GOT3 (cell line): ENCODE measurements at places on chromosomes 3 and 15.

DNA sequence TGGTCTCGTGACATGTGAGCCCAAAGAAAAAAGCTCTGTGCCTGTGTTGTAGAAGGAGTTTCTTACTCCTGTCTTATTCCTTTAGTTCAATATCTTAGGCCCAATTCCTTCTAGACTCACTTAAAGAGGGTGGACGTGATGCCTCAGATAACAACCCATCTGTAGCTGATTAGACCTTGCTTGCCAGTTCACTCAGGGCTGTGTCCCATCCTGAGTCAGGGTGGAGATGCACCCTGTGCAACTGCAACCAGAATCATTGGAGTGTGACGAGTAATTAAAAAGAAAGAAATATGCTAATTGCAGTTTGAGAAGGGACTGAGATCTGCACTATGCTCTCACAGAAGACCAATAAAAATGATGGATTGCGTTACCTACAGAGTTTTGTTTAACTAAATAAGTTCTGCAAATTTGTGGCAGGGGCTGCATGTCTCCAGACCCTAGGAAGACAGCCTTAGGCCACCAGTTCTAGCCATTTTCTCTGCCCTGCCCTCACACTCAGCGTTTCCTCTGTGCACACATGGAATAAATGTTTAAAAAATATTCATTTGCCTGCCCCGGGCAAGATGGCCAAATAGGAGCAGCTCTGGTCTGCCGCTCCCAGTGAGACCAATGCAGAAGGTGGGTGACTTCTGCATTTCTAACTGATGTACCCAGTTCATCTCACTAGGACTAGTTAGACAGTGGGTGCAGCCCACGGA is 83.0 kb downstream of the MOBP start:
- no peak for DNase-seq

- DNase-seq, result no peak
These were observed 117.5 kb downstream of the EDEM1 start for GRCh38 chr3:5304789-5305683.

- no peak for DNase-seq
These were observed at the start of gene EIF4E3 for GRCh38 chr3:71725271-71725991. Gene EIF4E3 (minus strand): TSS chr3:71725402. CDS start chr3:71725367, 35 bp downstream.

GRCh38 chr15:98155356-98155755 is 194.9 kb downstream of the ARRDC4 start:
- no peak for DNase-seq

- no peak for DNase-seq
These were observed 123.2 kb downstream of the MAGI1 start for GRCh38 chr3:65915477-65915876.

DNA sequence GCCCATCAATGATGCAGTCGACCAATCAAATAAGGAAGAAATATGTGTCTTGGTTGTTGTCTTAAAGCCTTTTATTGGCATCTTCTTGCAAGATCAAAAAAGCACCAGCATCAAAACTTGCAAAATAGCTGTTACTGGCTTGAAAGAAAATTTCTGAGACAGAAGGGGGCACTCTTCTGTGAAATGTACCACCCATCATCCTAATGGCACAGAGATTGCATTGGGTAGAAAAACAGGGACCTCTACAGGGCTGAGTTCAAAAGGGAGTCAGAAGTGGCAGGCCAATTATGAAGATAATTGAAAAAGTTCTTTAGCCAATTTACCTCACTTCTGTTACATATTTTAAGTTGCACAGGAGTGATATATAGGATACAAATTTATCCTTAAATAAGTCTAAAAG is 122.3 kb upstream of the GPR149 start:
- no peak for DNase-seq

- no peak for DNase-seq
These were observed 455.4 kb downstream of the RAP2B start for GRCh38 chr3:153617463-153617862.

DNA sequence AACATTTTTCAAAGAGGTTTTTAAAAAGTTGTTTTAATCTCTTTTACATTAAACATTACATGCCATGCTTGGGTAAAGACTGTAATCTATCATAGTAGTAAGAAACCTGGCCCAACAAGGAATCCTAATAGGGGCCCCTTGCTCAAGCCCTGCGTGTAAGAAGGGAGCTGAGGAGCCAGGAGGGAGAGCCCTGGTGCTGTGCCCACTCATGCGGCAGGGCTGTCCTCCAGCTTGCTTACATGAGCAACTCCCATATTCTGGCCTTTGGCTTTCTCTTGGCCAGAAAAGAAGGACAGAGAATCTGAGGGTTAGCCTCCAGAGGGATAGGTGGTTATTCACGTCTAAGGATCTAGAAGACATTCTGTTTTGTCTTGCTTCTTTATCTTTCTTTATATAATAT is 49.8 kb downstream of the KBTBD12 start:
- DNase-seq, result no peak

DNA sequence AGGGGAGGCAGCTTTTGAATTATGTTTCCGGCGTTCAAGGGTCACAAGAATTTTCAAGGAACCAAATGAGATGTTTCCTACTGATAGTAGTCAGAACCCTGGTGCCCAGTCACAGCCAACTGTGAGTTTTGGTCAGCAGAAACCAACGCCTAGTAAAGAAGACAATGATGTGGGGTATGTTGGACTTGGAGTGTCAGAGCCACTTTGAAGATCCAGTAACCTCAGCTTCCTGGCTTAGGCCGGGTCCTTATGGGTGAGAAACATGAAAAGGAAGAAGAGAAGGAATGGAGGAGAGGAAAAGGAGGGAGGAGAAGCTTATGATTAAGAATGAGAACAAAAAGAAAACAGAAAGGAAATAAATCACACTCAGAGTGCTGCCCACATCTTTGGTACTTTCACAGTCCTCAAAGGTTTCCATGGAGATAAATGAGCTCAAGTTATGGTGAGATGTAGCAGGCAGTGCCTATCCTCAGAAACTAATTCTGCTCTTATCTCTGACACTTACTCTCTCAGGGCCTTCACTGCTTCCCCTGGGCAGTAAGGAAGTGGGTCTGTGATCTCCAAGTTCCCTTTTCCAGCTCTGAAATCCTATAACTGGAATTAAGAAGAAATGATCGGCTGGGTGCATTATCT is 2.0 kb upstream of the MCF2L2 start:
- no peak for DNase-seq

DNA sequence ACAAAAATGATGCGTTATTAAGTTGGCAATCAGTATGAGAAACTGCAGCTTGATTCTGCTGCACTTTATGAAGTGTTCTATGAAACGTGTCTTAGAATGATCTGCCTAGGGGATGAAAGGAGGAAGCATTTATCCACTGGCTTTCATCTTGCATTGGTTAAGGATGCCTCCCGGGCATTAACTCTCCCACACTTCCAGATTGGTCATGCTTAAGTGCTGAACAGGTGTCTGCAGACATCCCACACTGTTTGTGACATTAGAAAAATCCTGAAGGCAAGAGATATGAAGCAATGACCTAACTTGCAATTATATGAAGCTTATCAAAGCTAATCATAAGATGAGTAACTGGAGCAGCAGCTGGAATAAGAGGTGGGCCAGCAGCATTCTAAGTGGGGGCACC is 437.3 kb downstream of the NSUN3 start:
- no peak for DNase-seq

DNA sequence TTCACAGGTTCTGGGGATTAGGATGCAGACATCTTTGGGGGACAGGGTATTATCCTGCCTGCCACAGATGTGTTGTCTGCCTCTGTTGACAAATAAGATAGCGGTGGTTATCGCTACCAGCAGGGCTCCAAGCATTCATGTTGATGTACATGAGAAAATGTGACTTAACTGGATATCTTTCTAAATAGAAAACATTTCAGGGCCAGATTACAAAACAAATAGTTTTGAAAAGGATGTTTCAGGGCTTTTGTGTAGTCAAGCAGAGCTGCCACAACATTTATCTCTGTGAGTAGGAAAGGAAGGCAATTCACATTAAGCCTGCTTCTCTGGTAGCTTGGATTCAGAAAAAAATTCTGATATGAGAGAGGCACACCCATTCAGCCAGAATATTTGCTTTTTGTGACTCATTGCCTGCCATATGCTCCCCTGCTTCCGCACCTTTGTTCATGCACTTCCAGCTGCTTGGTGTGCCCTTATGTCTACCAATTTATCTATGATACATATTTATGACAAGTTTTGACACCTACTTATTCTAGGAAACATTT is 22.8 kb downstream of the PLS1 start:
- no peak for DNase-seq

GRCh38 chr3:86634361-86634760 is 356.6 kb downstream of the VGLL3 start:
- no peak for DNase-seq

DNA sequence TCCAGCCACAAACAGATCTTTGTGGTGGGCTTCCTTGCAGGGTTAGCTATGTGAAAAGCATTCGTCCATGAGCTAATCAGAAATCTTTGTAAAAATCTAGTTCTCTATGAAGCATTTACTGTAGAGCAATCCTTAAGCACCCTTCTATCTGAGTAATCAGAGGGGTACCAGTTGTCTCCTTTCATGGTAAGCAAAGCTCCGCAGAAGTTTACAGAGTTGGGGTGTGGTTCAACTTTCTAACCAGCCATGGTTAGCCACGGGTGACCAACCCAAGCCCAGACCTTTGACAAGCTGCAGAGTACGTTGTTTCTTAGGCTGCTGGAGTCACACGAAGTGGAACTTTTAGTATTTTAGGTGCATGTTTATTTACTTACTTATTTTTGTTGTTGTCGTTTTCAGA is 77.4 kb downstream of the FLNB start:
- no peak for DNase-seq

GRCh38 chr15:52527911-52528563 is 643 bp downstream of the MYO5A start:
- DNase-seq, result no peak

- DNase-seq, result no peak
These were observed 35.4 kb downstream of the SCN5A start for GRCh38 chr3:38614091-38614490.

- no peak for DNase-seq
These were observed 106.6 kb downstream of the FOXP1 start for GRCh38 chr3:71476950-71477349.

- no peak for DNase-seq
These were observed 17.4 kb downstream of the SH3BP5 start for GRCh38 chr3:15315003-15315402.

GRCh38 chr3:20700714-20701113 is 514.7 kb upstream of the SGO1 start:
- DNase-seq, result no peak

GRCh38 chr3:132318451-132318850 is 1.2 kb downstream of the ACP3 start:
- no peak for DNase-seq

DNA sequence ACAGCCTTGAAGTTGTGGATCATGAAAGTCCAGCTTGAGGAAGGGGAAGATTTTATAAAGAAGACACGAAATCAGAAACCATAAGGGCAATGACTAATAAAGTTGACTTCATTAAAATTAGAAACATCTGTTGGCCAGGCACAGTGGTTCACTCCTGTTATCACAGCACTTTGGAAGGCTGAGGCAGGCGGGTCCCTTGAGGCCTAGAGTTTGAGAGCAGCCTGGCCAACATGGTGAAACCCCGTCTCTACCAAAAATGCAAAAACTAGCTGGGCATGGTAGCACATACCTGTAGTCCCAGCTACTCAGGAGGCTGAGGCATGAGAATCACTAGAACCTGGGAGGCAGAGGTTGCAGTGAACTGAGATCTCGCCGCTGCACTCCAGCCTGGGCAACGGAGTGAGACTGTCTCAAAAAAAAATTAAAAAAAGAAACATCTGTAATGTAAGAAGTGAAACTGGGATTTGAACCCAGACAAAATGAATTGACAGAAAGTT is 7.9 kb upstream of the UBXN7 start:
- no peak for DNase-seq

GRCh38 chr3:193132241-193132640 is 108.8 kb upstream of the PLAAT1 start:
- DNase-seq, result no peak
